Cardiac muscle cell (in vitro differentiated cells and primary cell): ENCODE measurements at places on chromosomes 4 and X.

GRCh38 chr4:2412534-2412884 is 5.9 kb downstream of the ZFYVE28 start:
- no peak for DNase-seq

- peak; percentile 69 for DNase-seq
Measured at GRCh38 chr4:153114771-153115321, 89.4 kb upstream of the TRIM2 start.

DNA sequence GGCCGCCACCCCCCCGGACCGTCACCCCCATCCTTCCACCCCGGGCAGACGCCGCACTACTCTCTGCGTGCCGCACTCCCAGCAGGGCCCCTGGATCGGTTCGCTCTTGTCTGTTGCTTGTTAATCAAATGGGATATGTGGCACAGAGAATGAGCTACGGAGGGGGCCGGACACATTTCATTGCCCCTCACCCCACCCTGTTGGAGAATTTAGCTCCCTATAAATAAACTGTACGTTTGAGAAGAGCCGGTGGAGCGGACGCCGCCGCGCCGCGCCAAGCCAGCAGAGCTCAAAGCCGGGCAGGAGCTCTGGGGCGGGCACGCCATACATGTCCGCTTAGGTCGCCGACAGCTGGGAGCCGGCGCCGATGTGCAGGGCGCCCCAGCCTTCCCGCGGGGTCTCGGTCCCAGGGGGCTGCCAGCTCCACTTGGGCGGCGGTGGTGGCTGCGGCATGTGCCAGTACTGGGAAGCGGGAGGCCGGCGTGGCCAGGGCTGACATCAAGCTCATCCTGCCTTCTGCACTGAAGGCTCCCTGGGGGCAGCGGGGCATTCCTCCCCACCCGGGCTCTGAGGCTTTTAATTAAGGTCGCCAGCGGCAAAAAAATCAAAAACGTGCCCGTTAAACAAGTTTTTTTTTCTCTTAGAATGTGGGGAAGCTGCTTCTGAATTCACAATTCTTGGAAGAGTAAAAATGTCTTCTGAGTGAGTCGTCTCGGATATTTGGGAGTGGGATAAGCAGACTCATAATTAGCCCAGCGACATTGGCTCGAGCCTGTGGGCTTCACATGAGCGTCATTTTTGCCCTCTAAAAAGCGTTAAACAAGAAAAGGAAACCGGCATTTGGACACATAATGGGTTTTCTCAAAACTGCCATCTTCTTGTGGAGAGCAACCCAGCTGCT is 1.1 kb upstream of the PCDH19 start:
- no peak for DNase-seq

DNA sequence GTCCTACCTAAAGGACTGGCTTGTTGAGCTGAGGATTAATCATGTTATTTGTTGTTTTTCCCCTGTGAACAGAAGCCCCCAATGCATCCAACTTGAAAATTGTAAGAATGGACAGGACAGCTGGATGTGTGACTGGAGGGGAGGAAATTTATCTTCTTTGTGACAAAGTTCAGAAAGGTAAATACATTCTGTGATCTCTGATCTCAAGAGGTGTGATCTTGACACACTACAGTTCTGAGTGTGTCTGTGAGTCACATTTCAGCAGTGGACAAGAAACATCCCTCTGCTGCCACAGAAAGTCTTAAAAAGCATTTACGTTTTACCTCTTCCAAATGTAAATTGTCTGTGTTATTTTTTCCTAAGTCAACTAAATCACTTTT is 79.3 kb downstream of the NFKB1 start:
- peak; percentile 33 for DNase-seq

DNA sequence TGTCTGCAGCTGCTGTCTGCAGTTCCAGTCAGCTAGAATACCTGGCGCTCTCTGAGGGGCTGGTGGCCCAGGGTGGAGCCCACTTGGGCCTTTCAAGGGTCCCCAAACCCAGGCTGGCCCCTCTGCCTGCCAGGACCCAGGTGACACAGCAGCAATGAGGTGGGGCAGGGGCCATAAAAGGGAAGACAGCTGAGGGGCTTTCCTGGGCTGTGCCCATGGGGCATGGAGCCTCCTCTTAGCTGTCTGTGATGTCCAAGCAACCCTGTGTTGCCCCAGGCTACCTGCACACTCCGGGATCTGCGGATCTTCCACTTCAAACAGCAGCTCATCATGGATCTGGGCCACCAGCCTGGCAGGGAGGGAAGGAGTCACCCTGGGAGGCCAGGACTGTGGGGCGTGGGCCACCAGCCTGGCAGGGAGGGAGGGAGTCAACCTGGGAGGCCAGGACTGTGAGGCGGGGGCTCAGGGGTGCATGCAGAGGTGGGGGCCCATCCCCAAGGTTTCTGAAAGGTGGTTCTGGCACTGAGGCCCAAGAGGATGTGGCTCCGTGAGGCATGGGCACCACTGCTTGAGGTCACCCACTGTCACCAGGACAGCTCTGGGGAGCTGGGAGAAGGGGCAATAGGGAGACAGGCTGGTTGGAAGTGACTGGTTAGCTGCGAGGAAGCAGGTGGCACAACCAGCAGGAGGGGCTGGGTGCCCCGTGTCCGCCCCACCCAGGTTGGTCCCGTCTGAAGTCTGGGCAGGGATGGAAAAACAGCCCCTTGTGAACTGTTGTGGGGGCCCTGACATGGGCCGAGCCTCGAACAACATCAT is 16.3 kb downstream of the NAT8L start:
- no peak for DNase-seq

- no peak for DNase-seq
Measured at GRCh38 chrX:110584083-110584482, 211.5 kb downstream of the CHRDL1 start.

GRCh38 chr4:70437197-70437596 is 34.8 kb upstream of the MUC7 start:
- peak; percentile 6 for DNase-seq

DNA sequence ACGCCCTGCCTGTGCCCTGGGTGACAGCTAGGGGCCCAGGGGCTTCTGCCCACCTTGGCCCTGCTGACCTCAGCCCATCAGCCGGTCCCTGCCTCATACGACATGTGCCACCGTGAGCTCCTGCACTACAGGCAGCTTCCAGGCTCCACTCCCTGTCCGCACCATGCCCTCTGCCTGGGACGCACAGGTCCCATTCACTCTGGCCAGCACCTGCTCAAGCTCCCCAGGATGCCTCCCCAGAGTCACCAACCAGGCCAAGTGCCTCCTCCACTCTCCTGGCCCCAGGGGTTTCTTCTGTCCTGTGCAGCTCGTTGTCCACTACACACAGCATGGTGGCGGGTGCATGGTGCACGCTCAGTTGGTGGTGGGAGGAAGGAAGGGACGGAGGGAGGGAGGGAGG is 20.2 kb upstream of the MRFAP1 start:
- no peak for DNase-seq

GRCh38 chr4:159162576-159162975 is 59.7 kb downstream of the RAPGEF2 start:
- no peak for DNase-seq

GRCh38 chrX:56569378-56570057 is 6.1 kb downstream of the UBQLN2 start:
- no peak for DNase-seq

DNA sequence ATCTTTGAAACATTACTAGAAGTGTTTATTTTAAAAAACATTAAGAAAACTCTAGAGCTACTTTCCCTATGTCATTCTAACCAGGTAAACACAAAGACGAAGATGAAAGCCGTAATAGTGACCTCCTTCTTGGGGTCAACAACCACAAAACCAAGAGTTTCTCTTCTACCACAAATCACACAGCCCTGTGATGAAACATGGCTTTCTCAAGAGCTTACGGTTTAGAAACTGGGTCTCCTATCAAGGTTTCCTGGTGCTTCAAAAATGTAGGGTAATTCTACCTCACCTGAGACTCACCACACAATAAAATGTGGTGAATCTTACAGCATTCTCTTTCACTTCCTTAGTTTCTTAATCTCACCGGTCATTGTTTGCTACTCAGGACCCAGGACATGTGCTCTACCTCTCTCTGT is 50.9 kb downstream of the CORIN start:
- DNase-seq: no peak

- no peak for DNase-seq
Measured at GRCh38 chr4:180105362-180105761, 2137.8 kb upstream of the TENM3 start.

DNA sequence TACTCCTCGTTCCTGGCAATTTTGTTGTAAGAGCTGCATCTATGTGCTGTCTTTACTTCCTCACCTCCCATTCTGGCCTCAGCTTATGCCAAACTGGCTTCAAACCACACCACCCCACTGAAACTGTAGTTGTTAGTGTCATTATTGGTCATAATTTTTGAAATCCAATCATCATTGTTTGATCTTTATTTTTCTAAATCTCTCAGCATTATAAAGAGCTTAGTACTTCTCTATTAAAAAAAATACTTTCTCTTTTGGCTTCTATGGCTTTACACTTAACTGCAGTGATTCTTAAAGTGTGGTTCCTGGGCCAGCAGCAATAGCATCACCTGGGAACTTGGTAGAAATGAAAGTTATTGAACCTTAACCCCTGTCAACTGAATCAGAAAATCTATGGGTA is 83.5 kb upstream of the GRPR start:
- DNase-seq: no peak

- DNase-seq: peak; percentile 89
Measured at GRCh38 chr4:152972821-152973628, 36.9 kb downstream of the FHDC1 start.

- DNase-seq: no peak
Measured at GRCh38 chr4:128162434-128162833, 101.3 kb downstream of the LARP1B start.

DNA sequence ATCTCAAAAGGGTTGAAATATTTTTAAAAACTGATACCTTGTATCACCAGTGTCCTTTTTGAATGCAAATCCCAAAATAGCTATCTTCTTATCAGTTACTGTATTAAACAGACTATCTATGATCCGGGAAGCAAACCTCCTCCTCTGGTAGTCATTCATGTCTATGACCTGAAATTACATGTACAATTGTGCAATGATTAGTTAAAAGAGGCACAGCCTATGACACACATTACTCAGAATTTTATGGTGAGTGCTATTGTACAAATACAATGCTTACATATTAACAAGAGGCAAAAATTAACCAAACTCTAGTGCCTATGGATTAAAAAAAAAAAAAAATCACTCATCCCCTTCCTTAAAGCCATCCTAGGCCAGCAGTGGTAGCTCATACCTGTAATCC is 21.7 kb downstream of the UGDH start:
- no peak for DNase-seq

DNA sequence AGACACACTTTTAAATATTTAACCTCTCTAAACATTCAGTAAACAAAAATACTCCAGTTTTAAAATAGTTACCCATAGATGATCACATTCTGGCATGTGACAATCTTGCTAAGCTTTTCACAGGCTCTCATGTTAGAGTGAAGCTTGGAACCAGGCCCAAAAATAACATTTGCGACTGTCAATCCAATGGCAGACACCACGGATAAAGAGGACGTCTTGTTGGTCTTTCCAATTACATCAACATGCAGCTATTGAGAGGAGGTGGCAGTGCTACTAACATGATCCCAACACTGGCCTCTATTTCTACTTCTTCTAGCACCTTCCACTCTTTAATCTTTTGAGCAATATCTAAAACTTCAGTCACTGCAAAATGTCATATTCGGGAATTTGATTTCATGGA is 970.8 kb upstream of the TENM3 start:
- peak; percentile 10 for DNase-seq

DNA sequence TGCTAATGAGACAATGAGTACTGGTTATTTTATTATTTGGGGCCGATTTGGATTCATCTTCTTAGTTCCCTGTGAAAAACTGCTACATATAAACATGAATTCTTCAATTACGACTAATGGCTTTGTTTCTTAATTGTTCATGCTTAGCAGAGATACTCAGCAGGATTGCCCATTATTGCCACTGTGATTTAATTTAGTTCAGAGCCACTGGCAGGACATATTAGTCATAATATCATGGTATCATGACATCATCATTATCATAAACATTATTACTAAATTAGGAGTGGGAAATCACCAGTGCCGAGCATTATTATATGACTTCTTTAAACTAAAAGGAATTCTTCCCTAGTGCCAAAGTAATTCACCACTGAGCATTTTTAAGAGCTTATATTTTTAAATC is 201.4 kb downstream of the SPOCK3 start:
- DNase-seq: peak; percentile 14

DNA sequence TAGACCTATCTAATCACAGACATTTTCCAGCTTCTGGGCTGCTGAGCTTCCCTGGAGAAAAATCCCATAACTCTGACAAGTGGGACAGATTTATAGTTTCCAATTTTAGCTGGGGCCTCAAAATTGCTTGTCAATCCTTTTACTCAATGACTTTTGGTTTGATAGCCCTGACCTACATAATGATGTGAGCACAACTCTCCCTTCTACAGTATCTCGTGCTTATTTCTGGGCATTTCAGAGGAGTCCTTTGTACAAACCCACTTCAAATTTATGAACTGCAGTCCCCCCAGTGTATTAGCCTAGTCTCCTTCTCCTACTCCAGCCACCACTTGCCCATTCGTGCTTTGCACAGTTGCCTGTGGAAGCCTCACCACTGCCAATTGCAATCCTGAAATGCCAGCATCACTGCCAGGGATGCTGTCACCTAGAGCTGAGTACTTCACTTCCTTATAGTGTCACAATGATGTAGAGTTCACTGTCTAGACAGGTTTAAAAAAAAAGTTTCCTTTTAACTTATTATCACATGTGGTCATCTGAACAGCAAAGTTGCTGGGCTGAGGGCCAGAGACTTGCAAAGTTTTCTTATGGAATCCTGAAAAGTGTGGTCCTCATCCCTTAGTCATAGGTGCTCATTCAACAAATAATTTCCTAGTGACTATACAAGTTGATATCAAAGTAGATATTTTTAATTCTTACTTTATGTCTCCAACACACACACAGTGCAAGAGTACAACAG is 21.2 kb downstream of the TRAM1L1 start:
- no peak for DNase-seq

DNA sequence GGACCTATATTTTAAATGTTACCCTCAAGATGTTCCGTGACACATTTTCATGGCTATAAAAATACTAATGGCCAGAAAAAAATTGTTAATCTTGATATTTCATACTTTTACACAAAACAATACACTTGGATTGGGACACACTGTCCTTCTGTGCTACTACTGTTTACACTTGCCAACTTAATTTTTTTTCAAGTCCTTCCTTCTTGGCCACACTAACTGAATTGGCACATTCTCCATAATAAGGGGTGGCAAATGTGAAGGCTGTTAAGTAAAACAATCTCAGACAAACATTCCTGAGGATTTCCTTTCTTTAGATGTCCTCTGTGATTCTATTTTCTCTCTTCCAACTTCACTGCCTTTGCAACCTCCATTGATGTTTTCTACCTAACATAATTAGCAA is 225.8 kb downstream of the IQCM start:
- no peak for DNase-seq

DNA sequence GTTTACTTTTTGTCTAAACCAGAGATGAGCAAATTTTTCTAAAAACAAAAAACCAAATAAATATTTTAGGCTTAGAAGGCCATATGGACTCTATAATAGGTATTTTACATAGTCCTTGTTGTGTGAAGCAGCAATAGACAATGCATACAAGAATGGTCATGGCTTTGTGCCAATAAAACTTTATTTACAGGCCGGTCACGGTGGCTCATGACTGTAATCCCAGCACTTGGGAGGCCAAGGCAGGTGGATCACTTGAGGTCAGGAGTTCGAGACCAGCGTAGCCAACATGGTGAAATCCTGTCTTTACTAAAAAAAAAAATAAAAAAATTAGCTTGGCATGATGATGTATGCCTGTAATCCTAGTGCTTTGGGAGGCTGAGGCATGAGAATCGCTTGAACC is 227.6 kb downstream of the CBR4 start:
- DNase-seq: no peak

GRCh38 chrX:3435057-3435456 is 88.6 kb upstream of the MXRA5 start:
- DNase-seq: no peak
